Stromal cell of bone marrow (primary cell): ENCODE measurements at places on chromosomes 4 and X.

GRCh38 chrX:6024204-6024603 is 204.5 kb downstream of the NLGN4X start:
- no peak for DNase-seq

DNA sequence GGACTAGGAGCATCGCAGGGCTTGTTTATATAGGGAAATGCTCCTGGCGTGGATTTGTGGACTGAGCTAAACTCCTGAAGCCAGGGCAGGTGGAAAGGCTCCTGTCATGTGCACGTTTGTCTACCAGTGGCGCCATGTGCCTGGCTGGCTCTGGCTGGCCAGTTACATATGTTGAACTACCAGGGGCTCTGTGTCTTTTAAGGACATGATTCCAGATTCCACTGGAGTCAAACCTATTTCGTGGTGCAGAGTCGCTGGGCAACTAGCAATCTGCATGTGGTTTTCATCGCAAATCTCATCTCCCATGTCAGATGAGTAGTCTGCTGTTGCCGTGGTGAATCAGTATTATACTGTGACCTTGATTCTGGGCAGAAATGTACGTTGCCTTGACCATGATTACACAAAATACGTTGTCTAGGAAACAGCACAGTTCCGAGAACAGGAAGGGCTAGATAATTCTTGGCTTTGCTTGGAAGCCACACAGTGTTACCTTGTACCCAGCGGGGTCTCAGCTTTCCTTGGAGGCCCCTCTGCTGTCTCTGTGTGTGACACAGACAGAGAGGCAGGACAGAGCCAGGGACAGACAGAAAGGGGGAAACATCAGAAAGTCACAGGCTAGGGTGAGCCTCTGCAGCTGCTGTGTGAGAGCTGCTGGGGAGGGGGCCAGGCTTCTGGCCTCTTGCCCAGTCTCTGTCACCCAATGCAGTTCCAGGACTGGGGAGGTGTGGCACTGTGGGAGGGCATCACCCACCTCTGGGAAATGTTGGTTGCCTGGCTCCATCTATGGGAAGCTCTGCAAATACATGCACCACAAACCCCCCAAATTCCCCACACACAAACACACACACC is 19.2 kb downstream of the PNMA6E start:
- DNase-seq = peak; percentile 92

GRCh38 chr4:111952688-111953087 is 192.6 kb upstream of the FAM241A start:
- DNase-seq = peak; percentile 11

GRCh38 chrX:28126886-28127285 is 145.6 kb upstream of the DCAF8L1 start:
- DNase-seq = no peak

- no peak for DNase-seq
Measured at GRCh38 chr4:17511051-17511450, 839 bp downstream of the QDPR start.

DNA sequence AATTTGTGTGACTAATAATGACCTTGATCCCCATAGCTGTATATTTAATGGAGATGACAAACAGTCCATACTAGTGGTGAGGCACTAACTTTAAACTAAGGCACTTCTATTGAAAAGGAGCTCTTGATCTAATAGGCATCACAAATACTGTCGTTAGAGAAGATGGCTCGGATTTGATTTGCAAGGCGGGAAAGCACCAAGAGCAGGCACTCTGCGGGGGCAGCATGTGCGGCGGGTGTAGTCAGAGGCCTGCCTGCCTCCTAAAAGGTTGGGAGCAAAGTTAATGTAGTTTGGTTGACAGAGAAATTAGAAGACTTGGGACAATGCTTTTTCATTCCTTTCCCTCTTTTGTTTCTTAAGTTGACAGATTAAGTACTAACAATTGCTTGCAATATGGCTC is 278.8 kb downstream of the CFAP299 start:
- no peak for DNase-seq

DNA sequence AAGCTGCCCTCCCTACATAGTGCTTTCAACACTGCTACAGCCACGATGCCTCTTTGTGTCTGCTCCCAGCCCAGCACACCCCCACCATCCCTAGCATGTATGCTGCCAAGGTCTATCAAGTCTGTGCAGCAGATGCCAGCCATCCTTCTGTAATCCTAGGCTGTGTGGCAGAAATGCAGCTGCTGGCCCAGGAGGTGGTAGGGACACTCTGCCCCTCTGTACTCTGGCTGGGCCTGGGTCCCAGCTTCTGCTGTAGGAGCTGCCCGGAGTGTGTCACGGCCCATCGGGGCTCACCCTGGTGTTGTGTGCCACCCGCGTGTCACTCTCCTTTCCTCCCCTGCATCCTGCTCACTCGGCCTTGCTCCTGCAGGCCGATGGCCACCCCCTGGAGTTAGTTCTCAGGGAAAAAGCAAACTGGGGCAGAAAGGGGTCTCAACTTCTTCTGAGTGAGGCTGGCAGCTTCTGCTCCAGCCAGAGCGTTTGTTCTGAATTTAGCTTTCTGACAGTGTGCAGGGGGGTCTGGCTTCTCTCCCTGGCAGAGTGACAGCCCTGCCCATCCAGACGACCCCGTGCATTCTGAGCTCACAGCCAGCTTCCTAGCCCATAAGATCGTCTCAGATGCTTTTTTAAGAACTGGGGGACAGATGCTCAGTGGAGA is 22.7 kb downstream of the PSAPL1 start:
- no peak for DNase-seq

DNA sequence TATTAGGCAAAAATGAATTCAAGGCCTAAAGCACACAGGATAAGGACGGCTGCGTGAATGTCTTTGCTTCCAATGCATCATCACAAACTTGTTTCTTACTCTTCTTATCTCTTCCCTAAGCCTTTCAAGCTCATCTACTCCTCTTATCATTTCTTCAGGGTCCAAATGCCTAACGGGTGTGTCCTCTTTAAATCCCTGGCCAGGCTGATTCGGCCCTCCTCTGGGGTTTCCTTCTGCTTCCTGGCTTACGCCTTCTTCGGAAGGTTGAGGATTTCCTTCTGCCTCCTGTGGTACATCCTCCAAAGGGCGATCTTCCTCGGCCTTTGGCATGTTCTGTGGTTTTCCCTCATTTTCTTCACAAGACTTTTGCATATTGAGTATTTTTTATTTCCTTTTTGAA is 1.3 kb downstream of the TCEAL8 start:
- no peak for DNase-seq

DNA sequence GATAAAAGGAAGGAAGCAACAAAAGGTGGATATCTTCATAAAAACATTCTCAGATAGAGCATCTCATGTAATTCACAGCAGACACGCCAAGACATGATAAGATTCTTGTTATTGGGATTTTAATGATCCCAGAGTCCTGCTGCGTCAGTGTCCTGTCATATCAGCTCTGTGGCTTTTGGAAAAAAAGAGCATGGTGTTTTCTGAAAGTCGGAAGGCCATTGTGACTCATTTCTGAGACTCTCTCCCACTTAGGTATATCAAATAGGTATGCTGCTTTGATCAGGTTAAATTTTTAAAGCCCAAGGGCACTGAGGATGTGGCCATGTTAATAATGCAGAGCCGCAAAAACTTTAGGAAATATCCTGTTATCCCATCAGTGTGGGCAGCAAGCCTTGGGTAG is 481.0 kb downstream of the KCNIP4 start:
- DNase-seq = no peak

DNA sequence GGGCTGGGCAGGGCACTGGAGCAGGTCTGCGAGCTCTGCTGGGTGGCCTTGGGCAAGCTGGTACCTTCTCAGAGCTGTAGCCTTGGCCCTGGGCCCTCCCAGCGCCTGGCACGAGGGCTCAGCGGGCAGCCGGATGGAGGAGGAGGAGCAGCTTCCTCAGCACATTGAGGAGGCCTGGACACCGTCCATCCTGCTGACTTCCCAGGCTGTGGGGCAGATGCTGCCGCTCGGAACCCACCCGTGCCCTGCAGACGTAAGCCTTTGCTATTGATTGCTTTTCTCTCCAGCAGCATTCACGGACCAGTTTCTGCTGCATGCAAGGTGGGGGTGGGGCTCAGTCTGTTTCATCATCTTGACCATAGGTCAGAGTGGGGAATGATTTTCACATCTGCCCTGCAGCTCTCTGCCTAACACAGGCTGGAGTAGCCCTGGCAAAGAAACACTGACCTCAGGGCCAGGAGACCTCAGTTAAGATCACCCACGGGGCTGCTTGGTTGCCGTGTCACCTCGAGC is 80.7 kb upstream of the PSAPL1 start:
- no peak for DNase-seq

GRCh38 chr4:165325732-165326512 is 1.5 kb upstream of the MSMO1 start:
- no peak for DNase-seq

DNA sequence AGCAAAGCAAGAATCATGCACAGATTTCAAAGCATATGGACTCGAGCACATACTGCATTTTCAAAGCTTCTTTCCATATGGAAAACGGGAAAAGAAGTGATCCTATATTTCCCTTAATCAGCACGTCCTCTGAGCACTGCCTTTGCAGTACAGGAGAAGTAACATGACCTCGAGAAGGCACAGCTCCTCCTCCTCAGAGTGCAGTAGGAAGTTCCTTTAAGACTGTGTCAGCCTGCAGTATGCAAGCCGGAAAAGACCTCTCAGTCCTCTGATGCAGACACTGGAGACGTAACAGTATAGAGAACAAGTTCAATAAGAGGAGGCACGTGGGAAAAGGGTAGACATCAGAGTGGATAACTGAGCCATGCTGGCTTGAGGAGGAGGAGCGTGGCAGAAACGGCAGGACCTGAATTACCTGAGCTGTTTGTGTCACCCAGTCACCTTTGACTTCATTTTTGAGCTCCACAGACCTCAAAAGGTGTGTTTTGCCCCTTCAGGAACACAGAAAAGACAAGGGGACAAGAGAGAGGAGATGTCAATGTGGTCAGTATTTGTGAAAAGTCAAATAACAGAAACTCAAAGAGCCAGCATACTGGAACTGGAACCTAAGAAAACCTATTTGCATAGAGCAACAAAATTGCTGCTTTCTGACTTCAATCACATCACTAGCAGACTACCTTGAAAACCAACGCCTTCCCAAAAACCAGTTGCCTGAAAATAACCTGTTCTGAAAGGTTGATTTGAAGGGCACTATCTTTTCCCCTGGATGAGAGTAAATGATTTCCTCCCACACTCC is 20.8 kb downstream of the IRF2 start:
- DNase-seq = peak; percentile 65

DNA sequence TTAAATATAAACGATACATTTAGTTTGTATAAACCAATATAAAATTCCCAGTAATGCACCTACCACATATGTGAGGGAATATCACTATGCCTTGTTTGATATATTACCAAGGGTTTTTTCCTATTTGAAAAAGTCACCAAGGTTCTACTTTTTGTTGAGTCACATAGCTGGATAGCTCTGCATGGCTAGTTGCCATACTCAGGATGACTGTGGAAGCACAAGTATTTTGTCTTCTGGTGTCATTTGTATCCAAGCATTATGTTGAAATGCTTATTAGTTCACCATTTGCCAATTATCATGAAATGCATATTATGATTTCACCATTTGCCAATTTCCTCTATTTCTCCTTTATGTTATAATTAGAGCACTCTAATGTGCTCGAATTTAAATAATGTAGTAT is 162.7 kb upstream of the TTC29 start:
- peak; percentile 30 for DNase-seq

- DNase-seq = no peak
Measured at GRCh38 chrX:118062048-118062789, 54.4 kb downstream of the KLHL13 start.

- DNase-seq = no peak
Measured at GRCh38 chrX:100645106-100645505, 1.1 kb downstream of the SRPX2 start.

DNA sequence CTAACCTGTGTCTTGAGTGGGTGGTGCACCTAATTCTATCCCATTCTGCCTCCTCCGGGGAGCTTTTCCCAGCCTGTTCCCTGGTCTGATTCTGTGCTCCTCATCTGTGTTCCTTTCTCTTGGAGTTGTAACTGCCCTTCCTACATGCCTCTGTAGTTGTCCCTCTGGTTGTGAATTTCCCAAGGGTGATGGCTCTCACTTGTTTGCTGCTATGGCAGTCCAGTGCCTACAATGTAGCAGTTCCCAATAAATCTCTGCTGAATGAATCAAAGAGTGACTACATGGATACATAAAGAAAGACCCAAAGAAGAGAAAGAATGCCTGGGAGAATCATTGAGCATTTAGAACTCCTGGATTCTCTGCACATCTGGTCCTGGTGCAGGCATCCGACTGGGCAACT is 141.6 kb downstream of the HS3ST1 start:
- DNase-seq = no peak

- DNase-seq = no peak
Measured at GRCh38 chrX:39766085-39766726, 331.6 kb downstream of the BCOR start.

GRCh38 chr4:145840162-145840768 is 98.4 kb downstream of the ZNF827 start:
- DNase-seq = no peak

DNA sequence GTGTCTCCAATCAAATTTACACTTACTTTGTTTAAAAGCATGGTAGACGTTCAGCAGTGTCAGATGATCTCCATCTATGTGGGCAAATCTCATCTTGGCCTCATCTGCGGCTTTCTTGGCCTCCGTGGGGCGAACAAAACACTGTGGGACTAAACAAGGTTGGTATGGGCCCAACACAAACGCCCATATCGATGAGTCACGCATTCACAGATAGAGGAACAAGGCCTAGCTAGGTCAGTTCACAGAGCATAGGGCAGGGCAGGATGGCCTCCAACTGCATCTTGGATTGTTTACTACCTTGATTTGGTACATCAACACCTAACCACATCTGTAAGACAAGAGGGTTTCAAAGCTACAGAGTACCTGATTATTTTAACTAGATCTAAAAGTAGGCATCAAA is 47.3 kb downstream of the DHX15 start:
- no peak for DNase-seq

DNA sequence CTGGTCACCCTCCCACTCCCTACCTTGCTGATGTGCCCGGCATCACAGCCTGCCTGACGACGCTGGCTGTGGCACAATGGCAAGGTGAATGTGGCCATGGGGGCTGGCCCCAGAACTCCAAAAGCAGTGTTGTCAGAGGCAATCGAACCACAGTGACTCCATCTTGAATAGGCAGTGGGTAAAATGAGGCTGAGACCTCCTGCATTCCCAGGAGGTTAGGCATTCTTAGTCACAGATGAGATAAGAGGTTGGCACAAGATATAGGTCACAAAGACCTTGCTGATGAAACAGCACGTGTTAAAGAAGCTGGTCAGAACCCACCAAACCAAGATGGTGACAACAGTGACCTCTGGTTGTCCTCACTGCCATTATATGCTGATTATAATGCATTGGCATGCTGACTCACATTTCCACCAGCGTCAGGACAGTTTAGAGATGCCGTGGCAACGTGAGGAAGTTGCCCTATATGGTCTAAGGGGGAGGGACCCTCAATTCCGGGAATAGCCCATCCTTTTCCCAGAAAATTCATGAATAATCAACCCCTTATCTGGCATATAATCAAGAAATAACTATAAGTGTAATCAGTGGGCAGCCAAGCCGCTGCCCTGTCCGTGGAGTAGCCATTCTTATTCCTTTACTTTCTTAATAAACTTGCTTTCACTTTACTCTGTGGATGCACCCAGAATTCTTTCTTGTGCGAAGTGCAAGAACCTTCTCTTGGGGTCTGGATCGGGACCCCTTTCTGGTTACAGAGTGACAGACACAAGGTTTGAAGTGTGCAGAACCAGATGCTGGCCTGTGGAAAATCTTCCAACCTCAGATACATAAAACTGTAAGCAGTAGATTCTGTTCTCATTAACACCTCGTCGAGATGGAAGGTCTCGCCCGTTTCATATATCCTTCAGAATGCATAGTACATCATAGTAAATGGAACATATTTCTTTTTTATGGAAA is 26.8 kb upstream of the CLDN24 start:
- DNase-seq = peak; percentile 78

GRCh38 chr4:60884587-60884986 is 315.5 kb upstream of the ADGRL3 start:
- DNase-seq = no peak

- no peak for DNase-seq
Measured at GRCh38 chr4:144300616-144301015, 160.1 kb upstream of the GYPA start.
